ENCODE measurements at places on chromosomes 1 and 21.
A peak's percentile ranks its signal among the peaks of the same experiment; 100 is the strongest.

GRCh38 chr1:46991083-46991923 lies 32.2 kb upstream of the CYP4X1 start:
- no peak for DNase-seq

- no peak for DNase-seq
Observed at GRCh38 chr1:85225624-85226380, 25.0 kb upstream of the SYDE2 start.

DNA sequence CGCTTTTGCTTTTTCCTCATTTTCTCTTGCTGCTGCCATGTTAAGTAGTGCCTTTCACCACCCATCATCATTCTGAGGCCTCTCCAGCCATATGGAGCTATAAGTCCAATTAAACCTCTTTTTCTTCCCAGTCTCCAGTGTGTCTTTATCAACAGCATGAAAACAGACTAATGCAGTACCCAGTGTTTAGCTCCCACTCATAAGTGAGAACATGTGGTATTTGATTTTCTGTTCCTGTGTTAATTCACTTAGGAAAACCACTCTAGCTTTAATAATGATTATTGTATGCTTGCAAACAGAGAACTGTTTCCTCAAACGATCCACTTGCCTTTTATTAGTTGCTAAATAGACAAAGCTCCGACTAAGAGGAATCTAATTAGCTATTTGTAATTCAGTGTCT lies 43.3 kb downstream of the IL23R start:
- DNase-seq = no peak

DNA sequence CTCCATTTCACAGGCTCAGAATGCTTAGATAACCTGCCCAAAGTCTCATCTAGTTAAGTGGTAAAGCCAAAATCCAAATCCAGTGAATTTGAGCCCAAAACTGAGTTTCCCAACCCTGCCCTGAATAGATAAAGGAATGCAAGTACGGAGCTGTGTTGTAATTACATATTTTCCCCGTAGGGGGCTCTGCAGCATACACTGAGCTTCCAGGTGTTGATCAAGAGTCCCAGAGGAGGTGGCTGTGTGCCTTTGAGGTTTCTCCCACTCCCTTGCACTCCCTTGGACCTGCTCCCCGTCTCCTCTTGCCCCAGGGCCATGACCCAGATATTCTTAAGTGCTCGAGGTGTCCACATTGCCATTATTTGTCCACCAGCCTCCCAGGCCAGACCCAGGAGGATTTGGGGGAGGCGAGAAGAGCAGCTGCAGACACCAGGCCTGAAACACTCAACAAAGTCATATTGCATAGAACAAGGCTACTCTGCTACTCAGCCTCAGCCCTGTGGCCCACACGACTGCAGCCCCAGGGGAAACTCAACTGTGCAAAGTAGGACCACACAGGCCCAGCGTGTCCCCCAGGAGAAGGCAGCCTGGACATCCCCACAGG lies 18.4 kb upstream of the LY9 start:
- DNase-seq = peak; percentile 57

- DNase-seq = no peak
Observed at GRCh38 chr1:211843507-211844298, 13.1 kb upstream of the LPGAT1 start.

GRCh38 chr1:113391649-113392271 lies 1.4 kb downstream of the MAGI3 start:
- DNase-seq = no peak

DNA sequence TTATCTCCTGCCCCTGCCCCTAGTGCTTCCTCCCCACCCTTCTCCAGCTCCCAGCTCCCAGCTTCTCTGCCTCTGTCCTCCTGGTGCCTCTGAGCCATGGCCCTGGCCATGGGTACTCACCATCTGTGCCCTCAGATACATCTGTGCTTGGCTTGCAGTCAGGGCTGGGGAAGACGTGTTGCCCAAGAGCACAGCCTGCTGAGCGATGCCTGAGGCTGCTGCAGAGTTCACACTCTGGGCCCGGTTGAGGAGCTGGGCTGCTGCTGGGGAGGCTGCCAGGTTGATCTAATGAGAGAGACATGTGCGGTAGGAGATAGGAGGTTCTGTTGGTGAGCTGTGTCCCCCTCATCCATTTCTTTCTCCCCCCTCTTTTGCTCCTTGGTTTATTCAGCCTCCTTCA lies 49.4 kb upstream of the A3GALT2 start:
- no peak for DNase-seq

DNA sequence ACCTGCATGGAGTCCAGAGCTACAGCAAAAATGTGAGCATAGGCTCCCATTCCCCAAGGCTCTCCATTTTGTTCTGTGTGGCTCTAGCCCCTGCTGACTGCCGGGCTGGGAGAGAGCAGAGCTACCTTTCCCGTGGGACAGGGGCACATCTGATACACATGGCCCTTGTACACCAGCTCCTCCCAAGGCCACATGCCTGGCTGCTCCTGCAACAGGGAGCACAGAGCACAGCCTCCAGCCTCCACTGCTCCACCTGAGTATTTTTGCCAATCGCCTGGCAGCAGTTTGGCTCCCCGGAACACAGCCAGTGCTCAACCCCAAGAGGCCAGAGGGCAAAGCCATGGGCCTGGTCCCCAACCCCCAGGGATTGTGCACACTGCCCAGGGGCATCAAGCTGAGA lies 146.5 kb downstream of the CHD1L start:
- no peak for DNase-seq

DNA sequence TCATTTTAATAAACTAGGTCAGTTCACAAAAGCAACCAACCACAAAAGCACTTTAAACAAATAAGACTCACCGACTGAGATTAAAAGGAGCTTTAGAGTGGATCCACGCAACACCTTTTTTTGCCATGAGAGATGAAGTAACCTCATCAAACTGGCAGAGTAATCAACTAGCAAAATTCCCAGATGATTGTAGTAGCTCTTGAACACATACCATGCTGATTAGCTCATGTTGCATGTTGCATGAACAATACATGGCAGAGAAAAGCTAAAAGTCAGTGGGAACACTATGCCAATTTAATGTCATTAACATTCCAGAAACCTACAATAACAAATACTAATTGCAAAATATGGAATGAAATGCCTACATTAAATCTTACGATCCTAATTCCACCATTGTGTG lies 4.1 kb downstream of the WARS2 start:
- DNase-seq = no peak

GRCh38 chr1:91703095-91703494 lies 182.9 kb downstream of the TGFBR3 start:
- DNase-seq = no peak

- DNase-seq = no peak
Observed at GRCh38 chr1:84711869-84712268, 21.6 kb upstream of the SSX2IP start.

GRCh38 chr1:93324486-93325464 lies 20.9 kb upstream of the DR1 start:
- no peak for DNase-seq

DNA sequence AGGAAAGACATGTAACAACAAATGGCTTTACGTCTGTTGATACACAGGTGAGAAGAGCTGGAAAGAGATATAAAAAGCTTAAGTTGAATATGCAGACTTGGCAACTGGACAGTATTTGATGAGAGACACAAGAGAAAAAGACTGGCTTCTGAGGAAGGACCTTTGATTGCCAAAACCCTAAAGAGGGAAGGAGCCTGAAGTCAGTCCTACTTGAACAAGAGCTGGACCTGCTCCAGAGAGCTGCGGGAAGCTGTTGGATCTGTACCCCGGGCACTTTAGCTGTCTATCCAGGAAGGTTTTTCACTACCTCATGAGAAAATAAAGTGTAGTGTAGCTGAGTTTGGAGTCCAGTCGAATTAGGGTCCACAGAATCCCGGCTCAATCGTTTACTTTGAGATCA lies 25.3 kb upstream of the LRRC8B start:
- no peak for DNase-seq

DNA sequence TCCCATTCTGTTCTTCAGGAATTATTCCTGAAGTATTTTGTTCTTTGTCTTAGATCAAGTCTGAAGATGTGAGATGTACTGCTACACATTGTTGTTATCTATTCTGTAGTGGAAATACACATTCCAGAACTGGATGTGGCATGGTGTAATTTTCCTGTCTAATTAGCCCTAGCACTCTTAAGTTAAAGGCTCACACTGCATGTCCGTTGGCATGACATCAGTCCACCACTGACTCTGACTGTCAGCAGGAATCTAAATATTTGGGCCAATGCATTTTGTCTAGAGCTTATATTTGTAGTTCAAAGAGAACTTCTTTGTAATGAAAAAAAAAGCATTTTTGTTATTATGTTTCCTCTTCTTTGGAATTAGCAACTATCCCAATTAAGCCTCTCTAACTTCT lies 201.0 kb downstream of the S1PR1 start:
- no peak for DNase-seq

DNA sequence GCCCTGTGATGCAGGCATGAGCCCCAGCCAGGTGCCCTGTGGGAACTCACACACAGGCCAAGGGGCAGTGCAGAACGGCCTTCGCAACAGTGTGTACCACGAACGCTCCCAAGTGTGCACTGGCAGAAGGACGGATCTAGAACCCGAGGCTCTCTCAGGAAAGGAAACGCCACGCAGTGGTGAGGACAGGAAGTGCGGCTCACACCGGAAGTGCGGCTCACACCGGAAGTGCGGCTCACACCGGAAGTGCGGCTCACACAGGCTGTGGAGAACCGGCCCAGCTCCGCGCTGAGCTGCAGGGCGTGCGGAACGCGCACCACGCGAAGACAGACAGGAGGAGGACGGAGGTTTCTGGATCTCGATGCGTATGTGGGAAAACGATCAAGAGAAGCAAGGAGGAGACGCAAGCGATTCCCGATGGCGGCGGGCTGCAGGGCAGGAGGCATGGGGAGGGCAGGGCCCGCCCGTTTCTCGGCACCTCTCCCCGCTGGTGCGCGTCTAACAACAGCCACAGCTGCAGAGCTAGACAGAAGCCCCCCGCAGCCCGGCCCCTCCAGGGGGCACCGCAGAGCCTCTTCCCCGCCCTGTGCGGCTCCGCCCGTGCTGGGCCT lies 35.9 kb upstream of the TMEM52 start:
- no peak for DNase-seq

- no peak for DNase-seq
Observed at GRCh38 chr1:207362962-207363860, 41.7 kb downstream of the CD55 start.

DNA sequence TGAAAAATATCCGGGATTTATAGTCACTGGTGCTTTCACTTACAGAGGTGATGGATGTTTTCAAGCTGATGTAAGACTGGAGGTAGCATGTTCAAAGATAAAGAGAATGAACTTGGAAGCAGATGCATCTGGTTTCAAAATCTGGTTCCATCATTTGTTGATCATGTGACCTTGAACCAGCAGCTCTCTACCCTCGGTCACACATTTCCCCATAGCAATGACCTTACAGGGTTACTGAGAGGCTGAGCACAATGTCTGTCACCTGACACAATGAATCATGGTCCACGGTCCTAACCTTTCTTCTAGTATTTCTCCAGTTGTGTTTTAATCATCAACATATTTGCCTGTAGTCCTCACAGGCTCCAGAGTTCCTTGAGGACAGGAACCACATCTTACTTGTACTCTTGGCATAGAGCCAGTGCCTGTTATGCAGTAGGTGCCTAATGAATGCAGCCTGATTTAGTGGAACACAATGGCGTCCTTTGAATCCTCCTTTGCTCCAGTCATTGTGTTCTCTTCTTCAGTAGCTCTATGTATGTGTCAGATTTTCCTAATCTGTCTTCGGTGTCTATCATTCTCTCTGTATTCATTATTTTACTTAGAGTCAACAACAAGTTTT lies 667.3 kb downstream of the PTPRU start:
- DNase-seq = no peak

- peak; percentile 39 for DNase-seq
Observed at GRCh38 chr21:31180256-31181081, 142.2 kb upstream of the KRTAP19-8 start.

DNA sequence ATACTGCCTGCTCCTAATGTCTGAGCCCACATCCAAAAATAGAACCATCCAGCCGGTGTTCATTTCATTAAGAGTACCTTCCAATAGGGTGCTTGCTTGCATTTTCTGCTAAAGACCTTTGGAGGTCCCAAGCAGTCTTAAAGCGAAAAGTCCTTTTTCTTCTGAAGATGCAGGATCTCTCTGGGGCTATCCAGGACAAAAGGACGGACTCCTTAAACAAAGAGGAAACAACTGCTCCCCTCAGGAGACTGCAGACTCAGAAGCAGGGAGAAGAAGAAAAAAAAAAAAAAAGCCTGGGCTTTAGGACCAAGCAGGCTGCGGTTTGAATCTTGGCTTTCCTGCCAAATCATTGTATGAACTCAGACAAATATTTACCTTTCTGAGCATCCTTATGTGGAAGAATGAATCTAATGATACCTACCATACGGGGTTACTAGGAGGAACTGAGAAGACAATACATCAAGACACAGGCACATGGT lies 204.0 kb downstream of the PLPP3 start:
- DNase-seq = no peak

GRCh38 chr1:111275079-111275478 lies 15.6 kb upstream of the CHIA start:
- DNase-seq = peak; percentile 18

GRCh38 chr1:216826646-216827045 lies 103.4 kb upstream of the ESRRG start:
- no peak for DNase-seq

- DNase-seq = no peak
Observed at GRCh38 chr1:31771891-31772668, 7.9 kb upstream of the ADGRB2 start.

DNA sequence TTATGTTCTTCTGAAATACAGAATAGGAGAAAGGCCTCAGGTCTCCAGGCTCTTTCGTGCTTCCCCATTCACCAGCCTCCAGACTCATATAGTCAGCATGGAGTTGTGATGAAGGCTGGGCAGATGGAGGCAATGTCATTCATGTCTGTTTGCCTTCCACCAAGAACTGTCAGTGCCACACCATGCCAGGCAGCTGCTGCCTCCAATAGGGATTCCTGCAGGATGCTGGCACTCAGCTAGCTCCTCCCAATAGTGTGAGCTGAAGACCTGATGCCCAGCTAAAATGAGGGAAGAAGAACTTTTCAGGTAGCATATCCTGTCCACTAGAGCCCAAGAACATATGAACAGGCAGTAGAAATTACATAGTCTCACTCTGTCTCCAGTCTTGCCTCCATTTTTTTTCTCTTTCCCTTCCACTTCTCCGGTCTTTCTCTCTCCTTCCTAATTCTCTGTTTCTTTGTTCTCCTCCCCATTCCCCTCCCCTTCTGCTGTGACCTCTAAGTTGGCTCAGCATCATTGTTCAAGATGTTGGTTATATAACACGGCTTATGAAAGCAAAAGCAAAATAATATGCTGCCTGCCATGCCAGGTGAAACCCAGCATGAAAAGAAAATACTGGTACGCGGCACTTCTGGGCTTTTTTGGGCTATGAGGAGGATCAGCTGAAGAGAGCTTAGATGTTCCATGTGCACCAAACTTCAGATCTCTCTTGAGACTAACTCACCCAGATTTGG lies 17.3 kb downstream of the GLUL start:
- no peak for DNase-seq

DNA sequence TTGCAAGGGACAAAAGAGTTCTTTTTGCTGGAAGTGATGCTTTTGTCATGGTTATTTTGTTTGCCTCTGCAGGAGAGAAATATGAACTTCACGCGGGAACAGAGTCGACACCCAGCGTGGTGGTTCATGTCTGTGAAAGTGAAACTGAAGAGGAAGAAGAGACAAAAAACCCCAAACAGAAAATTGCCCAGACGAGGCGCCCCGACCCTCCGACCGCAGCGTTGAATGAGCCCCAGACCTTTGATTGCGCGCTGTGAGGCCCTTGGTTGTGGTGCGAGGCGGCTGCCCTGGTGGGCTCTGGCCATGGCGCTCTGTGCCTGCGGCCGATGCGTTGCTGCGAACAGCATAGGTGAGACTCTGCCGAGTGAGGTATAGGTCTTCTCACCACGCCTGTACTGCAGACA lies 20.9 kb upstream of the NCMAP start:
- peak; percentile 69 for DNase-seq

- DNase-seq = no peak
Observed at GRCh38 chr1:24186031-24186710, 918 bp downstream of the IFNLR1 start.

- peak; percentile 52 for DNase-seq
Observed at GRCh38 chr1:220748089-220748934, at the start of gene MTARC2. Gene MTARC2, plus strand, starts transcription at chr1:220748322. Its CDS starts 210 bp downstream, at chr1:220748532.
